Fibroblast of mammary gland (primary cell): ENCODE measurements at places on chromosomes 7 and 10.
A peak's percentile ranks its signal among the peaks of the same experiment; 100 is the strongest.

- DNase-seq = peak; percentile 99
Observed at GRCh38 chr7:5692112-5692844, 89.2 kb downstream of the RNF216 start.

DNA sequence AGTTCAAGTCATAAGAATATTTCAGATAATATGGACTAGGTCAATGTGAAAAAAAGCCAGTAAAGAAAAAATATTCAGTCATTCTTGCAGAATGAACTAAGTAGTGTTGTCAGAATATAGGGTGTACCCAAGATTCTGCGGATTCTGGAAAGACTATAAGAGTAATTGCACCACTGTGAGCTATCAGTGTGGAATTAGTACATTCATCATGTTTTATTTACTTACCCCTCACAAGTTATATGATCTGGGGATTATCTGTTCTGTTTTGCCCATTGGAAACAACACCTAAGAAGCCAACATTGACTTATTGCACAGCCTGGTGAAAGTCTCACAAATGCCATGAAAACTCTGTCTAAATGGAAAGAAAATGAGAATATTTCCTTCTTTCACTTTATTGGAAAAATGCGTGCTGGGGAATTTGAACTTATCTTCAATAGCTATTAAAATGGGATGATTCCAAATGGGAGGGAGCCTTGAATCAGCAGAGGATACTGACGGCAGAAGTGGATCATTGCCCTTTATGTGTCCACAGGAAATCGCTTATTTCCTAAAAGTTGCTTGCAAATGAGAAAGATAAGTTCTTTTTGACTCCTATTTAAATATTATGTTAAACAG lies 563.3 kb upstream of the POM121L12 start:
- DNase-seq = no peak

GRCh38 chr7:131508754-131509486 lies 47.5 kb downstream of the PODXL start:
- DNase-seq = no peak

GRCh38 chr7:26305090-26305868 lies 13.6 kb downstream of the SNX10 start:
- no peak for DNase-seq

- DNase-seq = no peak
Observed at GRCh38 chr10:132251928-132252327, 55.8 kb downstream of the STK32C start.

GRCh38 chr10:132131581-132132420 lies 54.9 kb upstream of the DPYSL4 start:
- no peak for DNase-seq

- no peak for DNase-seq
Observed at GRCh38 chr7:27176962-27177794, 3.1 kb upstream of the HOXA10 start.

GRCh38 chr10:102220612-102221011 lies 5.5 kb upstream of the ELOVL3 start:
- no peak for DNase-seq

DNA sequence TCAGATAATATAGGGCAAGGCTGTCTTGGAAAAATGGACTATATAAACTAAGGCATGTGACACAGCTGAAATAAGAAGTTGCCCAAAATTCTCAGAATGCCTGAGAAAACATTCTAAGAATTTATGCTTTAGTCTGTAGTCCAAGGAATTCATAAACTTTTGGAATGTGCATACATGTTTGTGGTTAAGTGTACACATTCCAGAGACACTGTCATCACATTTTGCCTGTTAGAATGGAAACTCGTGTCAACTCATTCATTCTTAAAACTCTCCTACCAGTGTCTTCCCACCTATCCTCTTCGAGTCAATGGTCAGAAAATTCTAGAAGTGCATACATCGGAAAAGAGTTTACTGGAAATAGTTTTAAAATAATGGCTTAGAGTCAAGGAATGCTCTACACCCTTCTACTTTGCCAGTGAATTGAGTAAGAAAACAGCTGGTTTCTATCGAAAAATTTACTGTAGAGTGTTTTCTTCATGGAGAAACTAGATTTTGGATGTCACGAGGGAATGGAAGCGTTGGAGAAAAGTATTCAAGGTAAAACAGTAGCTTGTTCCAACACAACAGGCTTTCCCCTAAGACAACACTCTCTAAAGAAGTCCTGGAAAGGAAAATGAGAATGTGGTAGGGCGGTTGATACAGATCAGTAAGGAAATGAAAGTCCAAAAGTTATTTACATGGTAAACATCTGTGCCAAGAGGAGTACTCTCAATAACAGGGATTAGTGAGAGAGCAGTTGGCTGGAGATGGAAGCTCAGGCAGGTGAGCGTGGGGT lies 1177.6 kb upstream of the C7orf33 start:
- DNase-seq = peak; percentile 63

DNA sequence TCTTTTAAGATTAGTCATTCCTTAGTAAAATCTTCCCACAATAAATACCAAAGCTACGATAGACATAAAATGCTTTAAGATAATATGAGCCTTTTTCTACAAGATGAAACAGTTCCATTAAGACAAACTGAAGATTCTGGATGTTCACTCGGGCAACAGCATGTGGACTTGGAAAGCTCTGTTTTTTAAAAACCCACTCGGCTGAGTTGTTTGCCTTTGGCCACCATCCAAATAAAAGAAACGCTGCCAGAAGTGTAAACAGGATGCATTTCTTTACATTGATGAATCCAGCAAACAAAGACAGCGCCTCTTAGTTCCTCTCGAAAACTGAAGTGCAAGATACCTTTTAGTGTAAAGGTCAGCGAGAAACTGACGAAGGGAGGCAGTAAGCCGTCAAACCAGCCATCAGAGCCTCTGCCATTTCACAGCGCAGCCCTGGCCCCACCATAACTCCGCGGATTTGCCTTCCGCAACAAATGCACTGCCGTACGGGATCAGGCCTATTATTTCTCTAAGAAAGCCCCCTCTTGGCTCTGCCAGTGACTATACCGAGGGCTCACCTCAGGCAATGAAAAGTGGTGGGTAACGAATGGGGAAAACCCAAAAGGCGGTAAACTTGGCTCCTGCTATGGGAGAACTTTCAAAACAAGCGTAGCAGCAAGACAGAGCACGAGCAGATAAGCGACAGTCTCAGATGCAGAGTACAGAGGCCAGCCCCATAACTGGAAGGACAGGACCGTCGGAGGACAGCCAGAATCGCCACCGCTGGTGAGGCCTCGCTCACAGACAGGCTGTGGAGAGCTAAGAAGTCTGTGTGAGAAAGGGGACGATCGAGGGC lies 41.4 kb downstream of the GNA12 start:
- DNase-seq = peak; percentile 55

DNA sequence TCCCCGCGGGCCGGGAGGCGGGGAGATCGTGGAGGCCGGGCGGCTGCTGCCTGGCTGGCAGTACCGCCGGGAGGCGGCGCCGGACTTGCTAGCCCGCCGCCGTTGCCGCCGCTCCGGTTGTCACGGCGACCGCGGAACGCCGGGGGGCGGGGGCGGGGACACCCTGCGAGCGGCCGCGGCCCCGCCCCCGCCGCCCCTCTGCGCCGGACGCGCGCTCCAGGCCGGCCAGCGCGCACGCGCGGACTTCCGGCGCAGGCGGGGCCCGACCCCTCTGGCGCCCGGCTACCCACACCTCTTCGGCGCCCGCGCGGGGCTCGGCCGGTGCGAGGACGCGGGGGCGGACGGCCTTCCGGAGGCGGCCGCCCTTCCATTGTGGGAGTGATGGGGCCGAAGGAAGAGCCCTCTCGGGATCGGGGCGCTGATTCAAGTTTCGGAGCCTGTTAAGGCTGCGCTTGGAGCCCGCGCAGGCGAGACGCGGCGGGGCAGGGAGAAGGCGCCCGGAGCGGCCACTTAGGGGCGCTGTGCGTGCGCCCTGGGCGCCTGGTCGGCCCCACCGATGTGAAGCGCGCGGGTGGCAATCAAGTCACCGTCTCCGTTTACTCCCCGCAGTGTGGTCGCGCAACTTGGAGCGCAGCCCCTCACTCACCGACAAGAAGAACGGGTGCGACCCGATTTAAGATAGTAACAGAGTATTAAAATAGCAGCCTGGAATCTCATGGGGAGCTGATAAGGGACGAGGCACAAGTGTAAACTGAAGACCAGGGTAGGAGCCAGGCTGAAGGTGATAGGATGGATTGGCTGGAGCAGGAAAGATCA lies 449 bp upstream of the DPY19L1 start:
- peak; percentile 88 for DNase-seq

DNA sequence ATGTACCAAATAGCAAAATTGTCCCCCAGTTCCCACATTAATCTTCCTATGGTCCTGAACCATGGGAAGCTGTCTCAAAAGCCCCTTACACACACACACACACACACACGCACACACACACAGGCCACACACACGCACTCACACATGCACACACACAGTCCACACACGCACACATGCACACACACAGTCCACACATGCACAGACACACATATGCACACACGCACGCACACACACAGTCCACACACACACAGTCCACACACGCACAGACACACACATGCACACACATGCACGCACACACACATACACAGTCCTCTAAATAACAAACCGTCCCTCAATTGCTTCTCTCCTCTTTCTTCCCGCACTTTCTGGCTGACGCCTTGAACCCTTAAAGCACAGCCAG lies 265.3 kb downstream of the TCERG1L start:
- no peak for DNase-seq

DNA sequence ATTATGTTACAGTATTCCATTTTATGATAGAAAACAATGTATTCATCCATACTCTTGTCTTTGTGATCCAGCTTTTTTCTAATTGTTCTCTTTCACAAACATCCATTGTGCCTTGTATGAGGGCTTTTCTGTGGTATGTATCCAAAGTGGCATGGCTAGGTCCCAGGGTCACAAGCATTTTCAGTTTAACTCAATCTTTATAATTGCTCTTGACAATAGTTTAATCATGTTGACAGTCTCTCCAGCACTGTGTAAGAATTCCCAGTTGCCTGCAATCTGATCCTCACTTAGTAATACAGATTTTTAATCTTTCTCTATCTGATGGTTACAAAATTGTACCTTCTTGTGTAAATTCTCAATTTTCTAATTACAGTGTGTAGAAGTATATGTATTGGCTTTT lies 533.4 kb downstream of the NEBL start:
- no peak for DNase-seq

- DNase-seq = no peak
Observed at GRCh38 chr7:93414574-93414973, 159.9 kb downstream of the CALCR start.
